ENCODE measurements at places on chromosomes 7 and 10. TPM values are rescaled to one million over a fixed set of nuclear protein-coding genes. Genes with fewer than 3 reads are reported as not detected.

GRCh38 chr7:148708026-148708885 lies 9.6 kb downstream of the CUL1 start:
- no peak for ATAC-seq

DNA sequence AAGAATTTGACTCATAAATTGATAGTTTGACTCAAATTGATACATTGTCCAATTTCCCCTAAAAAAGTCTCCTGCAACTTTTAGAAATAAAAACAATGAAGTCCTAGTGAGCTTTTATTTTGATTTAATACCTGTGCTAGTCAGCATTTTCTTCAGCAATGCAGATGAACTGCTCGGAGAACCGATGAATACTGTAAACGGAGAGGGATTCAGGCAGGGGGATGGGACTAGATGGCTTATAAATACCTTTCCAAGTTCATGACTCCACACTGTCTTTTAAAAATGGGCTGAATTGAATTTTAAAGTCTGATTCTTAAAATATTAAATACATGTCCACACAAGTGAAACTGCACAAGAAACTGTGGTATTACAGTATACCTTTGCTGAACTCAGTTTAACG lies 12.7 kb downstream of the EEPD1 start:
- no peak for ATAC-seq

The GPAM gene
- total RNA-seq, result 3.8 TPM

- no peak for ATAC-seq
Measured at GRCh38 chr10:48450233-48450740, 143.8 kb downstream of the MAPK8 start.

GRCh38 chr10:36097696-36098095 lies 455.6 kb upstream of the FZD8 start:
- no peak for ATAC-seq

- ATAC-seq, result no peak
Measured at GRCh38 chr7:106038916-106039315, 73.2 kb downstream of the SYPL1 start.

The EBLN1 gene
- not detected for total RNA-seq

The GJD4 gene
- total RNA-seq, result not detected

GRCh38 chr7:149764481-149765398 lies 8.6 kb downstream of the ZNF467 start:
- peak; percentile 72 for ATAC-seq

GRCh38 chr7:84091318-84091717 lies 103.3 kb downstream of the SEMA3A start:
- no peak for ATAC-seq

The DUSP5 gene
- 26.8 TPM for total RNA-seq

- no peak for ATAC-seq
Measured at GRCh38 chr7:122219253-122219865, 75.3 kb upstream of the AASS start.
